ENCODE measurements at places on chromosomes 13 and 19. TPM values are rescaled to one million over a fixed set of nuclear protein-coding genes. Genes with fewer than 3 reads are reported as not detected.

Gene ACER1
- total RNA-seq, result not detected

Gene HSD17B14
- 2.9 TPM for total RNA-seq

Gene RANBP3
- total RNA-seq, result 41.9 TPM

Gene ZNF575
- total RNA-seq, result under 0.01 TPM

Gene ZNF98
- 0.07 TPM for total RNA-seq

Gene IL11
- 1.6 TPM for total RNA-seq

Gene SIGLEC12
- not detected for total RNA-seq

Gene ZNF823
- total RNA-seq, result 7.5 TPM

Gene OR7C1
- total RNA-seq, result not detected

Gene CACNG8
- under 0.01 TPM for total RNA-seq

Gene CCL25
- total RNA-seq, result not detected

Gene NUFIP1
- 4.1 TPM for total RNA-seq

Gene PTH2
- total RNA-seq, result not detected

Gene LYPD5
- total RNA-seq, result 16.4 TPM

Gene SLC10A2
- total RNA-seq, result not detected

Gene IL17D
- total RNA-seq, result 0.34 TPM

Gene CLIP3
- 0.36 TPM for total RNA-seq

Gene DACT3
- not detected for total RNA-seq

Gene ACP4
- not detected for total RNA-seq

Gene DIRAS1
- 0.34 TPM for total RNA-seq

Gene ZNF576
- total RNA-seq, result 9.2 TPM

Gene LILRA2
- total RNA-seq, result not detected

Gene ZNF441
- 8.2 TPM for total RNA-seq

Gene FAM216B
- not detected for total RNA-seq

Gene ZNF154
- total RNA-seq, result 4.7 TPM

Gene DCLK1
- total RNA-seq, result under 0.01 TPM

Gene ALDH16A1
- 27.3 TPM for total RNA-seq

Gene SLC6A16
- total RNA-seq, result not detected

Gene LILRA1
- not detected for total RNA-seq

Gene HCN2
- total RNA-seq, result 1.3 TPM

Gene KCNN1
- total RNA-seq, result 0.14 TPM

Gene ZNF492
- total RNA-seq, result under 0.01 TPM

Gene ZNF350
- total RNA-seq, result 13.2 TPM

Gene ATP1A3
- total RNA-seq, result under 0.01 TPM

Gene ZFR2
- total RNA-seq, result not detected

Gene ADAMTSL5
- total RNA-seq, result 3.1 TPM

Gene TMEM238
- total RNA-seq, result 2.3 TPM

Gene RETN
- not detected for total RNA-seq
